ENCODE measurements at places on chromosomes 3 and 15.

- no peak for DNase-seq
These were observed 21.1 kb downstream of the NRROS start for GRCh38 chr3:196660381-196661166.

GRCh38 chr3:123586131-123586530 lies 1.3 kb upstream of the HACD2 start:
- no peak for DNase-seq

GRCh38 chr15:69826819-69827175 lies 270.9 kb downstream of the TLE3 start:
- no peak for DNase-seq

- no peak for DNase-seq
These were observed 49.6 kb downstream of the ECT2 start for GRCh38 chr3:172800156-172800555.

DNA sequence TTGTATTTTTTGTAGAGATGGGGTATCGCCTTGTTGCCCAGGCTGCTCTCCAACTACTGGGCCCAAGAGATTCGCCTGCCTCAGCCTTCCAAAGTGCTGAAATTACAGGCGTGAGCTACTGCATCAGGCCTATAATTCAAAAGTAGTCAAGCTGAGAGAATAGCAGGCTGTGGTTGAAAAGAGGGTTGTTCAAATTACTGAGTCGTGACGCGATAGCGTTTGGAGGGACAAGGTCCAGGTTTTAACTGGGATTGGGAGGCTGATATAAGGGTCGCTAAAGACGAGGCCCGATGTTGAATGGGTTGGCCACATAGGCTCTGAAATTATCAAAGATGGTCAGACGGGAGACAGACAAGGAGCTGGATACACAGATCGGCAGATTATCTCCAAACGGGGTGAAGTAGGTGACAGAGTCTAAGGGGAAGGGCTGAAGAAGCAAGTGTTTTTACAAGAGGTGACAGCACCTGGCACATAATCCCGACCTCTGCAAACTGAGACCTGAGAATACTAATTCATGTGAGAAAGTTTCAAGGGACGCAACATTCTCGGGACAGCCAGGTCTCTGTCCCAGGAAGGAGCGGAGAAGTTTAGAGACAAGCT lies 759 bp upstream of the ARID3B start:
- DNase-seq: no peak

GRCh38 chr3:123267821-123268220 lies 66.1 kb downstream of the SEC22A start:
- no peak for DNase-seq

- DNase-seq: no peak
These were observed 64.4 kb downstream of the IL12A start for GRCh38 chr3:160053048-160053391.

DNA sequence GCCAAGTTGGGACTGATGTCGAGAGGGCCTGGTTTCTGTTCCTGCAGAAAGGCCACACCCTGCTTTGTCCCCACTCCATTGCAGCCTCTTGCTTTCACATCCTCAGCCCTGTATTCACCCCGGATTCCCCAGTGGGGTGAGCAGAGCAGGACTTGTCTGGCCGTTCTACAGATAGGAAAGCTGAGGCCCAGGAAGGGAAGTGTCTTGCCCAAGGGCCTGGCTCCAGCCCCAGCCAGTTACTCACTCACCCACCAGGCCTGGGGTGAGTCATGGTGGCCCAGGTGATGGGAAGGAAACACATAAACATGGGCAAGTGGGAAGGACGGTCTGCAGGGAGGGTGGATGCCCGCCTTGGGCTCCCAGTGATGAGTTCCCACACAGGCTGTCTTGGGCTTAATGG lies 6.1 kb upstream of the DUSP7 start:
- no peak for DNase-seq

DNA sequence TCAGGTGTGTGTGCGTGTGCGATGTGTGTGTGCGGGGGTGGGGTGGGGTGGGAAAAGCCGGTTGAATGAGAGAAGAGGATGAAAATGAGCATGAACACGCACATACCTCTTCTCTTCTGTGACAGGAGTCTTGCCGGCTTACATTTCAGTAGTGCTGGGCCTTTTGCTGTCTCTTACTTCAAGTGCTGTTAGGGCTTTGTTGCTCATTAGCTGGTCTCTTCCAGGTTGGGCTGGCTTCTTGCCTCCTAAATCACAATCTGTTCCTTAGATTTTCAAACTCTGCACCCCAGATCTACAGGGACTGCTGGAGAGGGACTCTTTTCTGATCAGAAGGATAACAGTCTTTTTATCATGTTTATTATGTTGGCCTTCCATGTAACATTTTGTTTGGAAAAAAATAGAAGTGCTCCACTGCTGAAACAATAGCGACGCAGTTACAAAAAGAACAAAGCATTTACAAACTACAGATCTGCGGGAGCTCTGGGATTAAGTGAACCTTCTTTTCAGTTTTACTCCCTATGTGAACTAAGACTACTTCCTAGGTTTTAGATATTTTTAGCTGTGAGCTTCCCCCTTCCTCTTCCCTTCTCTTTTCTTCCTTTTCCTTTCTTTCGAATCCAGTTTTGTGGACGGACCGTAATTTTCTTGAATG lies 48.5 kb downstream of the USP13 start:
- DNase-seq: no peak

GRCh38 chr3:72310419-72311380 lies 525.8 kb upstream of the PROK2 start:
- no peak for DNase-seq

Measured in pons (tissue), 1 donor.